NCI-H2029 (cell line): ENCODE measurements at places on chromosomes 1 and 21.

DNA sequence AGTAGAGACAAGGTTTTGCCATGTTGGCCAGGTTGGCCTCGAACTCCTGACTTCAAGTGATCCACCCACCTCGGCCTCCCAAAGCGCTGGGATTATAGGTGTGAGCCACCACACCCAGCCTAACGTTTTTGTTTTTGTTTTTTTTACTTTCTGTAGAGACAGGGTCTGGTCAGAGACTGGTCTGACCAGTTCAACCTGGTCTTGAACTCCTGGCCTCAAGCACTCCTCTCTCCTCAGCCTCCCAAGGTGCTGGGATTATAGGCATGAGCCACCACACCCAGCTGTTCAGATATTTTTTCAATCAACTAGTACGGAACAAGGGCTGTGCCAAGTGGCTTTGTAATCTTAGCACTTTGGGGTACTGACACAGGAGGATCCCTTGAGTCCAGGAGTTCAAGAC is 209.5 kb downstream of the RERE start:
- no peak for DNase-seq

- DNase-seq: no peak
Observed at GRCh38 chr1:176110203-176110602, 96.9 kb downstream of the COP1 start.

GRCh38 chr1:48302652-48303051 is 80.1 kb downstream of the SLC5A9 start:
- DNase-seq: no peak

- DNase-seq: peak; percentile 67
Observed at GRCh38 chr1:202283379-202283844, 58.3 kb downstream of the UBE2T start.

DNA sequence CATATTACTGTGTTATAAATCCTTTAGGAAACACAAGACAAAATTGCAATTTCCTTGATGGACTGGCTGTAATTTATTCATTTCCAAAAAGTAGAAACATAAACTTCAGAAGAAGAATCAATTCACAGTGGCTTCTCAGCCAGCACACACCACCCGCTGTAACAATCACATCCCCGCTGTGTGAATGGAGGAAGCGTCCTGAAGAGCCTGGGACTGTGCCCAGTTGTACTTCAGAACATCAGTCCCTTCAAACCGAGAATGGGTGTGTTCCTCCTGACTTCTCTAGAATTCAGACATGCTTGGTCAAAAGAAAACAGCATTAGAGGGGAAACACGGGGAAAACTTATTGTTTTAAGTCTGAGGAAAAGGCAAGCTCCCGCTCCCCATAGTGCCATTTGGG is 28.8 kb upstream of the CD84 start:
- DNase-seq: no peak

GRCh38 chr1:83500987-83501591 is 497.8 kb downstream of the TTLL7 start:
- DNase-seq: no peak

DNA sequence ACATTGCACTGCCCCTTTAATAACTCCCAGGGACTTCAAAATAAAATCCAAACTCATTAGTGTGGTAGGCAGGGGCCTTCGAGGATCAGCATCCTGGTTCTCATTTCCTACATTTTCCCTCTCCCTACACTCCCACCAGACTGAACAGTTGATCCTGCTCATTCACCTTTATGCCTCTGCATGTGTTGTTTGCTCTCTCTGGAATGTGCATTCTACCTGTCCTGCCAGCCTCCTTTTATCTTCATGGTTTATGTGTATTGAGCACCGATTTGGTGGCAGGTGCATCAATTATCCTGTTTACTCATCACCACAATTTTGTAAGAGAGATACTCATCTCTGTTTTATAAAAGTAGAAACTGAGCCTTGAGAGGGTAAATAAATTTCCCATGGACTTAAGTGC is 125.0 kb downstream of the ADSS2 start:
- DNase-seq: no peak

- DNase-seq: no peak
Observed at GRCh38 chr21:23585419-23585818, 2021.9 kb downstream of the MRPL39 start.

DNA sequence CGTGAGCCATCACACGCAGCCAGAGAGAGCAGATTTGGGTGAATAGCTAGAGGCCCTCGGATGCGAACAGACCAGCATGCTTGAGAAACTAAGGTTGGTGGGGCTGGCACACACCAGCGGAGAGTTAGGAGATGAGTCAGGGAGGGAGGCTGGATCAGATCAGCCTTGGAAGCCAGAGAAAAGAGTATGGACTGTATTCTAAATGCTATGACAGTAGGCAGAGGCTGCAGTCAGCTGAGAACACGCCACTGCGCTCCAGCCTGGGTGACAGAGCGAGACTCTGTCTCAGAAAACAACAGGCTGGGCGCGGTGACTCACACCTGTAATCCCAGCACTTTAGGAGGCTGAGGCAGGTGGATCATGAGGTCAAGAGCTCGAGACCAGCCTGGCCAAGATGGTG is 4.0 kb upstream of the PLEKHM2 start:
- DNase-seq: no peak

DNA sequence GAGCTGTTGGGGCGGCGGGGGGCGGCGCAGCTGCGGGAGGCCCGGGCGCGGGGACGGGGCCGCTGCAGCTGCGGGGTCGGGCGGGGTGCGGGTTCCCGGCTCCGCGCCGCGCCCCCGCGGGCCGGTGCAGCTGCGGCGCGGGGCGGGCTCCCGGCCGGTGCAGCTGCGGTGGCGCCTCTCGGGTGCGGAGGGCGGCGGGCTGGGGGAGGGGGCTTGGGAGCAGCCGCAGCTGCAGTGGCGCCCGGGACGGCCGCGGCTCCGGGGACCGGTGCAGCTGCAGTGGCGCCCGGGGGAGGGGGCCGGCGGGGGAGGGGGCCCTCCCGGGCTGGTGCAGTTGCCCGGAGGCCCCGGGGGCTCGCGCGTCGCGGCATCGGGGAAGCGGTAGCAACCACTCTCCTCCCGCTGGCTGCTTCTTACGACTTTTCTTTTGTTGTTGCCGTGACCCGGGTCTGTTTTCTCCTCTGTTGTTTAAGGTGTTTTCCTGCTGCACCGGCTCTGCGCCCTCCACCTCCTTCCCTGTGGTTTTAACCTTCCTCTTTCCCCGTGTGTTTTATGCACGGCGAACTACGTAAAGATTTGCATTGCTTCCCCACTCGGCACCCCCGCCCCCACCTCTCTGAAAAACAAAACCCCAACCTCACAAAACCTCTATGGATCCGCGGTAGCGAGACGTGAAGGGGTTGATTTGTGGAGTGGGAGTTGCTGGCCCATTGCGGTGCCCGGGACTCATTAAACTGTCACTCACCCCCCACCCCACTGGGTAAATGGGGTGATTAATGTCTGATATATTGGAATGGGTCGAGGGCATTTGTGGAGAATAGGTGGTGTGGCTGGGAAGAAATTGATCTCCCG is 1.7 kb upstream of the ZBTB18 start:
- peak; percentile 4 for DNase-seq

DNA sequence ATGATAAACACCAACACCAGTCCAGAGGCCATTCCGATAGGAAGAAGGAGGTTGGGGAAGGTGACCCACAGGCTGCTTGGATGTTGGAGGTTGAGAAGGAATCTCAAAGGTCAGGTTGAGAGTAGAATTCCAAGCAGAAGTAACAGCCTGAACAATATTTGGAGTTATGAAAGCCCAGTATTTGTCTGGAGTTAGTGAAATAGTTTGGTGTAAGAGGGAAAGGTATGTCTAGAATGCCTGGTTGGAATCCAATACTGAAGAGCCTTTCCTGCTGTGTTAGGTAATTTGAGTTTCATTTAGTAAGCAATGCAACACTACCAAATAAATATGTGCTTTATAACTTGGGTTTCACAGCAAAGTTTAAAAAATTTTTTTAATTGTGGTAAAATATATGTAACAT is 70.5 kb upstream of the MCOLN3 start:
- no peak for DNase-seq

DNA sequence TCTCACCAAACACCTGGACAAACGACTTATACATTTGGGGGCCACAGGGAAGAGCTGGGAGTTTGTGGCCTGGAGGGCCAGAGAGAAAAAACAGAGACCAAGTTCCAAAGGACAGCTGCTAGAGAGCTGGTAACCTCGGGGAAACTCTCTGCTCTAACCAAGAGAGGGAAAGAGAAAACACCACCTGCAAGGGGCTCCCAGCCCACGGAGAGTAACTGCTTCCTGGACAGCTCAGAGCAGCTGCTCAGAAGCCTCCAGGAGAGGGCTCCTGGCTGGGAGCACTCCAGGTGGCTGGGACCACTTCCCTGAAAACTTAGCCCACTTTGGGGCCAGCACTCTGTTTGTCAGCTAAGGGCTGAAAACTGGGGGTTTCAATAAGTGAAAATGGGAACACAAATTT is 154.8 kb upstream of the GRIK3 start:
- peak; percentile 86 for DNase-seq

DNA sequence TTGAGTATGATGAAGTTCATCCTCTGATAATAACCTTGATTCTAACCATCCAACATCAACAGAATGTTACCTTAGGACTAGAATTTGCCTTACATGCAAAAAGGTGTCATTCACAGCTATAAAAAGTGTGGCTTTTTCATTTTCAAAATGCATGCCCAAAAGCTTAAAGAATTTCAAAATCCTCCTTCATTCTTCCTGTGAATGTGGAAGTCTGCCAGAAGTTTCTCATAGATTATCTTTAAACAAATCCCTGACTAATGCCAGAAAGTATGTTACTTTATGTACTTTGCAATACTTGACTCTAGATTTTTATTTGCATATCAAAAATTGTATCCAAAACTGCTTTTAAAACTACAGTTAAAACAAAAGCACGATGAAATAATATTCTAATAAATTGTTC is 270.6 kb upstream of the ZRANB2 start:
- no peak for DNase-seq

DNA sequence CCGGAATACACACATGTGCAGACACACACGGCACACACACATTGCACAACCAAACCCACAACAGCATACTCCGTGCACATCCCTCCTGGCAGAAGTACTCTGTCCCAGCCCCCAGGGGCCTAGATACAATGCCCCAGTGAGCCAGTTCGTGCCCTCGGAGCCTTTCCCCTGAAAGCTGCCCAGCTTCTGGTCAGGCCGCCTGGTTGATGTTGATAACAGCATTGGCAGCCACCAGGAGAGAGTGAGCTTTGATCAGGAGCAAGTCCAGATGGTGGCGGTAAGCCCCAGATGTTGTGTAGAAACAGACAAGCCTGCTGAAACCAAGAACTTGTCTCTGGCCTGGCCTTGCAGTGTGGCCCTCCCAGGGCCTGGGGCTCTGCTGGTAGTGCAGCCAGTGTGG is 109.1 kb downstream of the GRIK3 start:
- DNase-seq: no peak

DNA sequence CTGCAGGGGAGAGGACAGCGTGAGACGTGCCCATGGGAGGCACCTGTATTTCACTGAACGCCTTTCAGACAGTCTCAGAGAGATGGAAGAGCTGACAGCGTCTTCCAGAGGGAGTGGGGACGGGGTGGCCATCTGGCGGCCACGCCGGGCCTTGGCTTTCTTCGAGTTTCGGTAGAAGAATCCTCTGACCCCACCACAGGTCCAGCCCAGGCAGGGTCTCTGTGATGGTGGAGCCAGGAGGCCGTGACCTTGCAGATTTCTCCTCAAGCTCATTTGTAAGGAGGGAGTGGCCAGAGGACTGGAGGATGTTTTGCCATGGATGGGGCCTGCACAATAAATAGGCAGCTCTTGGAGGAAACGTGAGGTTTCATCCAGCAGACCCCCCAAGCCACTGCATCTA is 47.6 kb upstream of the ADARB1 start:
- DNase-seq: no peak

DNA sequence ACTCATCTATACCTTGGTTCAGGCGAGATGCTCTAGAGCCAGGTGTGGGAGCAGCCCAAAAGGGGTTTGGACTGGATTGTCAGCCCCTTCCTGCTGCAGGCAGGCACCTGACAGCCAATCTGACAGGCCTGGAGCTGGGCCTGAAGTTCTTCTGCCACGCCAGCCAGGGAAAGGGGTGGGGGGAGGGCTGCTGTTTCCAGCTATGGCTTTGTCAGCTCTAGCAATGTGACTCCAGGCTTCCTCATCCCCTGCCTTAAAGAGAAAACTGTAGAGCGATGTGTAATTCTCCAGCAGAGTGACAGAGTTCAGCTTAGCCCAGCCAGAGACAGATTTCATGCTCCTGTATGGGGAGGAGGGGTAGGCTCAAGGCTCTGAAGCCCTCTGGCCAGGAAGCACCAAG is 30.3 kb downstream of the WNT4 start:
- no peak for DNase-seq

DNA sequence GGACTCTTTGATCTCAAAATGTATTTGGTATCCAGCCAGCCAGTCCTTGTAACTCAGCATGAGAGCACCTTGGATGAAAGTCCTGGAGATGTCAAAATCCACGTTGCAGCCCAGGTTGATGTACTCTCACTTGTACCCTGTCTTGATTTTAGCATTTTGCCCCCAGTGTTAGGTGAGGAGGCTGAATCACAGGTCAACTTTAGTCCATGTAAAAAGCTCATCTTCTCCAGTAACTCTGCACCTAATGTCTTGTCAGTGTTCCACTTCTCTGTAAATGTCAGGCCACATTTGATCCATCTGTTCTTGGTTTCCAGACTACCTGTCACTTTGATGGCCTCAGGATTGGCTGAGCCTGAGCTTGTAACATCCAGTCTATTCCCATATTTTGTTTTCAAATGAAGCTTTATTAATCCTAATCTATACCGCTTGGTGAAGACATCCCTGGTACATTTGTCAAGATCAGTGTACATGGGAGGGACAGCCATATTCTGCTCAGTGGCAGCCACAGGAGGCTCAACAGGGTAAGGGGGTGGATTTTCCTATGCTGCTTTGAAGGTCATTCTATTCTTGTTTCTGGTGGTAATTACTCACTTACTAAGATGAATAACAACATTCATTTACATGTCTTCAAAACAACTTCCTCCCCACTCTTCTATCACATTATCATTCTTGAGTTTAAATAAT is 24.1 kb upstream of the FCRL3 start:
- no peak for DNase-seq

DNA sequence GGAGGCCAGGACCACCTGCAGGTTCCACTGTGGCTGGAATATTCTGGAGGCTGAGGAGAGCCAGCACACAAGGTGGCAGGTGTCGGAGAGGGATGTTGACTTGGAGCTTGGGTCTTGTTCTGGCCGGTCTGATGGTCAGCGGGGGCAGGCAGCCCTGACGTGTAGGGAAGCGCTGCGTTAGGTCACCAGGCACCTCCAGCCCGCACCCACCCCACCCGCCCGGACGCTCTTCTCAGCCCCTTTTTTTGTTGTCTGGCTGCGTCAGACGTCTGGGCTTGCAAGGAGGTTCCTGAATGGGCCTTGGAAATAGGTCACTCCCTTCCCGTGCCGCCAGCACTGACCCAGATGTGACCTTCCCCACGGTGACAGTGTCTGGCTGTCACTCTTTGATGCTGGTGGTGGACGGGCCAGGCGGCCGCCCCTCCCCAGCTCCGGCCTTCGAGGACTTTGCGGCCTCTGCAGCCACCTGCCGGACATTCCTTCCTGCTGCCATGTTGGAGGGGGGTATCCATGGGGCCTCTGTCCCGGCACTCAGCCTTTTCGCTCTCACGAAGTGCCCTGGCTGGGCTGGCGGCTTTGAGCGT is 30.1 kb downstream of the SPSB1 start:
- no peak for DNase-seq

GRCh38 chr1:18868801-18869424 is 9.5 kb upstream of the TAS1R2 start:
- DNase-seq: no peak

GRCh38 chr1:160375788-160376524 is 9.1 kb downstream of the NHLH1 start:
- DNase-seq: no peak

GRCh38 chr1:100988121-100988520 is 37.5 kb downstream of the DPH5 start:
- no peak for DNase-seq

- DNase-seq: peak; percentile 17
Observed at GRCh38 chr1:154983776-154984466, 777 bp downstream of the FLAD1 start.

- DNase-seq: no peak
Observed at GRCh38 chr1:99268021-99268420, 3.7 kb downstream of the PLPPR4 start.
